ENCODE measurements at places on chromosomes 3 and 15.

- no peak for DNase-seq
Measured at GRCh38 chr3:194481103-194481502, 5.7 kb downstream of the ATP13A3 start.

- DNase-seq = no peak
Measured at GRCh38 chr15:79942741-79943481, 28.1 kb downstream of the BCL2A1 start.

GRCh38 chr15:57550640-57551039 is 41.1 kb upstream of the MYZAP start:
- no peak for DNase-seq

GRCh38 chr15:84648539-84648938 is 5.5 kb downstream of the WDR73 start:
- DNase-seq = no peak

GRCh38 chr3:146542179-146542578 is 2.2 kb downstream of the PLSCR1 start:
- DNase-seq = no peak

- DNase-seq = no peak
Measured at GRCh38 chr3:40299721-40300335, 9.7 kb upstream of the EIF1B start.

GRCh38 chr3:193744822-193745684 is 152.0 kb downstream of the OPA1 start:
- DNase-seq = no peak

DNA sequence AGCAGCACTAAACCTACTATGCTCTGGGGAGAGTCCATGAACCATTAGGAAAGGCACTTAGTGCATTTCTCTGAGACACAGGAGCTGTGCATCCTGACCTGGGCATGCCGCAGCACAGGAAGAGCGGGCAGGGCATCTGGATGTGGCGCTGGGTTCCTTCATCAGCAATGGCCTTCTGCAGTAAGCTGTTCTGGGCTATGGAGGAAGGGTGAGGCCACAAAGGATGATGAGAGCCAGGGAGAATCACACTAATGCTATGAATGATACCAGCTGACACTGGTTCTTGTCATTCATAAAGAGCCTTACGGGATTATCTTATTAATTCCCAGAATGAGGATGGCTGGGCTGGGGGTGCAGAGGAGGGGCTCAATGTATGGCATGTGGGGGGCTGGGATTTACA is 12.7 kb upstream of the SCN10A start:
- no peak for DNase-seq

DNA sequence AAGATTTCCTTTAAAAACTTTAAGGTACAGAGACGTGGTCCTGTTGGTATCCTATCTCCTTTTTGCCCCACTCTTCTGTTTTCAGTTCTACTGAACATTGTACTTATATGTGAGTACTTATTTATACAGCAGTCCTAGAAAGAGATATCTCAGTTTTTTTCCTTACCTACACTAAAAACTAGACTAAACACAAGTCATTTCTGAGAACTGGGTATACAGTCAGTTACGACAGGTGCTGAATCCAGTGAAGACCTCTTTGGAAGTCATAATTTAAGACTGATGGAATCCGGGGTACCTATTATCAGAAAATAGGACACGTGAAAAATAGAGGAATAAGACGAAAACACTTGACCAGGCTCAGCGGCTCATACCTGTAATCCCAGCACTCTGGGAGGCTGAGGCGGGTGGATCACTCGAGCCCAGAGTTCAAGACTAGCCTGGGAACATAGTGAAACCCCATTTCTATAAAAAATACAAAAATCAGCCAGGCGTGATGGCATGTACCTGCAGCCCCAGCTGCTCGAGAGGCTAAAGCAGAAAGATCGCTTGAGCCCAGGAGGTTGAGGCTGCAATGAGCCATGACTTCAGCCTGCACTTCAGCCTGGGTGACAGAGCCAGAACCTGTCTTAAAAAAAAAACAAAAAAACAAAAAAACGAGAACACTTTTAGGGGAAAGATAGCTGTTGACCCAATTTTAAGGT is 76.3 kb downstream of the KLHL25 start:
- no peak for DNase-seq

- no peak for DNase-seq
Measured at GRCh38 chr3:6510713-6511112, 350.2 kb upstream of the GRM7 start.
